Small intestine (tissue), 16 donors: ENCODE measurements at places on chromosomes 6 and 20. TPM values are rescaled to one million over a fixed set of nuclear protein-coding genes. Genes with fewer than 3 reads are reported as not detected.

- DNase-seq = no peak
Measured at GRCh38 chr6:106870069-106870468, 104.5 kb downstream of the CD24 start.

- DNase-seq = no peak
Measured at GRCh38 chr6:3291987-3292386, 33.2 kb downstream of the PSMG4 start.

- peak; percentile 6 for DNase-seq
Measured at GRCh38 chr20:54132612-54133433, 41.0 kb downstream of the CYP24A1 start.

The EYA2 gene
- 0.50 TPM for polyA plus RNA-seq

The OPN5 gene
- polyA plus RNA-seq = not detected
